Stimulated activated CD8-positive, alpha-beta memory T cell treated with anti-CD3 and anti-CD28 coated beads, Interleukin-15, amount 100 ng/mL, for 24 hours (primary cell): ENCODE measurements at places on chromosomes 11 and 22.

DNA sequence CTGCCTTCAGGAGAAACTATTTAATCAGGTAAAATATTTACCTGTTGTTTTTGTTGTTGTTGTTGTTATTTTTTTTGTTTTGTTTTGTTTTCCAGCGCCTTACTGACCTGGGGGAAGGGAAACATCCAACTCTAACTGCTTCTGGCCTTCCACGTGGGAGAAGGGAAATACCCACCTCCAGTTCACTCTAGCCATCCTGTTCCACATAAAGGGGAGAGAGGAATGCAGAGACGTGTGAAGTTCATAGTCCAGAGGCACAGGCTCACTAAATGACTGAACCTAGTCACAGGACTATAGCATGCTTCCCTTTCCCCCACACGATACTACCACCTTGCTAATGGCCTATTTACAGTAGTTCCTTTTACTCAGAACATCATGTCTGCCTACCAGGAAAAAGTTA lies 72.4 kb upstream of the VSTM5 start:
- no peak for DNase-seq

DNA sequence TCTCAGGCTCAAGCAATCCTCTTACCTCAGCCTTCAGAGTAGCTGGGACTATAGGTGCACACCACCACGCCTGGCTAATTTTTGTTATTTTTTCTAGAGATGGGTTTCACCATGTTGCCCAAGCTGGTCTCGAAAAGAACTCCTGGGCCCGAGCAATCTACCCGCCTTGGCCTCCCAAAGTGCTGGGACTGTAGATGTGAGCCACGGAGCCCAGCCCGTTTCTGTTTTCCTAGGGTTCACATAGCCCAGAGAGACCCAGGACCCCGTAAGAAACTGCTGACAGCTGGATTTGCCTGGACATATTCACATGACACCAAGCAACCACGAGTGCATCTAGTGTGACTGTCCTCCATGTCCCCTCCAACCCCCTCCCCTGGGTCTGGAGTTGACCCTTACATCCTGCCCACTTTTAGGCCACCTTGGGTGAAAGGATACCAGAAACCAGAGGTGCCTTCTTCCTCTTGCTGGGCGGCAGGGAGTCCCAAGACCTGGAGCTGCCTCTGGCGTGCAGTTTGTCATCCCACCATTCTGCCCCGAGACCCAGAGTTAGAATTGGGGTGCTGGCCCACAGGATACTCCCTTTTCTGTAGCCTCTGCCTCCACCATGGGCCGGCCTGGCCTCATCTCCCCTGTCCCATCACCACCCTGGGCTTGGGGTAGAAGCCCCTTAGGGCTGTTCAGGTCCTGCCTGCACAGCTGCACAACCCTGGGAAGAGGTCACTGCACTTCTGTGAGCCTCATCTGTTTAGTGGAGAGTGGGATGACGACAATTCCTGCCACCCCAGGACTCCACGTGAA lies 3.7 kb upstream of the RIN1 start:
- no peak for DNase-seq

DNA sequence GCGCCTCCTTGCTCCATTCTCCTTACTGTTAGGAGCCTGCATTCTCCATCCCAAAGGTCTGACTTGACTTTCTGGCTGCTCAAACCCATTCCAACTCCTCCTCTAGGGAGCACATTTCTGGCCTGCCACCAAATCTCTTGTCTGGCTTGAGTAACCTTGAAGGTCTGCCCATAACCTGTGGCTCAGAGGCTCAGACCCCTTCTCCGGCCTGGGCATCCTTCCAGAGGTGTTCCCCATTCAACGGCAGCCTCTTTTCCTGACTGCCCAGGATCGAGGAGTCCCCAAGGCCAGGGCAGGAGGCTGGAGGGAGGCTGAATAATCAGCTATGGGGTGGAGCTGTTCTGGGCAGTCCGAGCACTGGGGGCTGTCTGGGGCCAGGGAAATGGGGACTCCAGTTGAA lies 2.2 kb downstream of the RAD9A start:
- no peak for DNase-seq

- DNase-seq, result no peak
These were observed 350.9 kb downstream of the TTC28 start for GRCh38 chr22:28328756-28329155.

- peak; percentile 14 for DNase-seq
These were observed 430 bp downstream of the DDX6 start for GRCh38 chr11:118790357-118791110.

DNA sequence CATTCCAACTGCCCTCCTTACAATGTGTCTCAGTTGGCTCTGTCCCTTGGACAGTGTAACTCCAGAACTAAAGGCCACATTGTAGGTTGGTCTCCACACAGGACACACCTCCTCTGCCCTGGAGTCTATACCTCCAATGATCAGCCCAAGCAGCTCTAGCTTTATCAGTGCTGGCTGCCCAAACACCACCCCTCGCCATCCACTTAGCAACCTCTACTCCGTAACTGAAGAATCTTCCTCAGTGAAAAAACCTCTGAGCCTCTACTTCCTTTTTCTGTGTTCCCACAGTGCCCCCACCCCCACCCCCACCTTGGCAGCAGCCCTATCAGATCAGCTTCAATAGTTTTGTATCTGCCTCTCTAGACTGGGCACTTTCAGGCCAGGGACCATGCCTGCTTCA lies 33.4 kb downstream of the SERPINH1 start:
- DNase-seq, result no peak

- no peak for DNase-seq
These were observed 78.4 kb downstream of the SIK3 start for GRCh38 chr11:117019871-117020270.

DNA sequence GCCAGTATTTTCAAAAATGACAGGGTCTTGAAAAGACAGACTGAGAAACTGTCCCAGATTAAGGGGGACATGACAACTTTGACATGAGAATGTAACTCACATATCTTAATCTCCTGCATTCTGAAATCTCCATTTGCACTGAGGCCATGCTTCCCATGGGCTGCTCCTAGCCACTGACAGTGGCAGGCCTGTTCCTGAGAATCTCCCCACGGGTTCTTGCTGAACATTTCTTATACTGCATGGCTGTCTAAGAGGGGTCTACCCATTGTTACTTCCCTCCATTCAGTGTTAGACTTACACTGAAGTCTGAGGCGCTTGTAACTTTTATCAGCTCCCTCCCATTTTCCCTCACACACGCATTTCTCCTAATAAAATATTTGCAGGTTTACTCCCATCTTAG lies 1.5 kb downstream of the CEP295 start:
- DNase-seq, result no peak

DNA sequence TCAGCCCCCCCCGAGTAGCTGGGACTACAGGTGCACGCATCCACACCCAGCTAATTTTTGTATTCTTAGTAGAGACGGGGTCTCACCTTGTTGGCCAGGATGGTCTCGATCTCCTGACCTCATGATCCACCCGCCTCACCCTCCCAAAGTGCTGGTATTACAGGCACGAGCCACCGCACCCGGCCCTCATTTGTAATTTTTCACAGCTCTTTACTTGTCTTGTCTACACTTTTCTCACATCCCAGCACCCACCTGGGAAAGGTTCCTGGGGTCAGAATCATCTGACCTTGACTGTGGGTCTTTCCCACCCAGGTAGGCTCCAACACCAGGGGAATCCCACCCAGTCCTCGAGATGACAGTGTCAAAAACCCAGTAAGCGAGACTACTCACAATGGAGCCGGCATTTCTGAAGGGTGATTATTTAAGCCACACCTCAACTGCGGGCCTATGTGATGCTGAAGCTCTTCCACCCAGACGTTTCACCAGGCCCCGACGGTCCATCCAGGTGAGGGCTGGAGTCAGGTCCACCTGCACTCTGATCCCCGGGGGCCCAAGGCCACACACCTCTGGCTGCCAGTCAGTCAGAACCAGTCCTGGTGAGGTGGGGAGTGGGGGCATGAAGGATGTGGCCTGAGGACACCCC lies 23.4 kb downstream of the CELSR1 start:
- DNase-seq, result no peak
